ENCODE measurements at places on chromosomes 7 and 10. TPM values are rescaled to one million over a fixed set of nuclear protein-coding genes. Genes with fewer than 3 reads are reported as not detected.

Gene MYO3A
- not detected for total RNA-seq

Gene FAM3C
- total RNA-seq: 46.2 TPM

Gene CDC14C
- not detected for total RNA-seq

GRCh38 chr7:115864082-115864481, 166.5 kb downstream of the TFEC start:
- no peak for DNase-seq

- DNase-seq: no peak
These were observed 60.1 kb downstream of the TPK1 start for GRCh38 chr7:144775749-144776148.

GRCh38 chr10:130495116-130495862, 359.1 kb downstream of the GLRX3 start:
- no peak for DNase-seq

GRCh38 chr10:790821-791551, 101.5 kb upstream of the DIP2C start:
- DNase-seq: no peak

DNA sequence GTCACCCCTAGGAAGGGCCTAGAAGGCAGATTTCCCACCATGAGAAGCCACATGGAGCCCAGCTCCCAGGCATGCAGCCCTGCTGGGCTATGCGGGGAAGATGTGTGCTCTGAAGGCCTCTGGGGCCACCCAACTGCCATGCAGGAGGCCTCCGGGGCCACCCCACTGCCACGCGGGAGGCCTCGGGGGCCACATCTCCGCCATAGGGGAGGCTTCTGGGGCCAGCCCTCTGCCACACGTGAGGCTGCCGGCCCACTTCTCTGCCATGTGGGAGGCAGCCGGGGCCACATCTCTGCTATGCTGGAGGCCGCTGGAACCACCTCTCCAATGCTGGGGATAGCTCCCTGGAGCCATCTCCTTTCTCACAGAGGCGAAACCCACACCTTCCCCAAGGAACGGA, 451.8 kb downstream of the DNAJB6 start:
- no peak for DNase-seq

DNA sequence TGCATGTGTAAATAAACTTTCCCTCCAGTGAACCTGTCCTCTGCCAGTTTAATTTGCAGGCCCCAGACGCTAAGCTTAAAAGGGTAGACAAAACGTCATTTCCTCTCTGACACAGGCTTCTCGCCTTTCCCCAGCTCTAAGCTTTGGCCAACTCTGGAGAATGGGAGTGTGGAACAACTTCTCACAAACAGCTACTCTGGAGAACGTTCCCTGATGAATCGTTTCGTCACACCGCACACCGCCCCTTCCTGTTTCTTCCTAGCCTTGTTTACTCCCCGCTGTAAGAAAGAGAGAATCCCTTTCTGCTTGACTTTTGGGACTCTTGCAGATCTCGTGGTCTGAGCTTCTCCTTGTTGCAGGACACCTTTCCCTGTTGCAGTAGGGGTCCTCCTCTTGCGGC, 564.2 kb downstream of the TCERG1L start:
- no peak for DNase-seq
